Dermis microvascular lymphatic vessel endothelial cell (primary cell): ENCODE measurements at places on chromosomes 5 and 9. TPM values are rescaled to one million over a fixed set of nuclear protein-coding genes. Genes with fewer than 3 reads are reported as not detected.

DNA sequence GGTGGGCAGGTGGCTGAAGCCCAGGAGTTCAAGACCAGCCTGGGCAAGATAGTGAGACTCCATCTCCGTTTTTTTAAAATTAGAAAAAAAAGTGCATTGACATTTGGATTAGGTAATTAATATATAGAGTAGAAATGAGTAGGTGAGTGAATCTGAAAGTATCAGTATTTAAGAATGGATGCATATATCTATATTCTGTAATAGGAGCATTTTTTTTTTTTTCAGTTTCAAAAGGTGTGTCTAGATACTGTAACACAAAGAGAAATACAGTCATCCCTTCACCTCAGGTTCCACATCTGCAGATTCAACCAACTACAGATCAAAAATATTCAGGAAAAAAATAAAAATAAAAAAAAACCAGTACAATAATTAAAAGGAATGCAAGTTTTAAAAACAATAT is 50.8 kb downstream of the RBM27 start:
- DNase-seq, result no peak

DNA sequence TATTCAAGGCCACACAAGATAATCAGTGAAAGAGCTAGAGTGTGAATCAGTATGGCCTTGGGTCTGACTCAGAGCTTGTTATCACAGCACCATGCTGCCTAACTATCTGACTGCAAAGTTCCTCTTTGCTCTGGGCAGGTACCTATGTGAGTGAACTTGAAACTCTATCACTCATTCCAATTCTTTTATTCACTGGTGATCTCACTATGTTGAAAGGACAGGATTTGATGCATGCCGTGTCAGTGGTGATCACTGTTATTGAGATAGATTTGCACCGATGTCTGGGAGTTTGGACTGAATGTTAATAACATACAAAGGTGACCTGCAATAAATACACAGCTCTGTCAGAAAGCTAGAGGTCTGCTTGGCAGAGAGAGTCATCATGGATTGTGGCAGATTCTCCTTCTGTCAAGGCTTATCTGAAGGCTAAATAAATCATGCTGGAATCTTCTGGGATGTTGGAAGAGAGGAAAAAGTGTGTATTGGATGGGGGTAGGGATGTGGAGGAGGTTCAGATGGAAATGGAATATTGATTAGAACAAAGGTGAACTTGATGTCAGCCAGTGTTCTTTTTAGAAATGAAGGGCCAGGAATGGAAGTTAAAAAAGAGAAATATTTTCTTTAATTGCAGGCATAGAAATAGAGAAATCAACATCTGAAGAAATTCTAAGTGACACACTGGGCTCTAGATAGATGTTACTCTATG is 91.8 kb upstream of the TNC start:
- no peak for DNase-seq

DNA sequence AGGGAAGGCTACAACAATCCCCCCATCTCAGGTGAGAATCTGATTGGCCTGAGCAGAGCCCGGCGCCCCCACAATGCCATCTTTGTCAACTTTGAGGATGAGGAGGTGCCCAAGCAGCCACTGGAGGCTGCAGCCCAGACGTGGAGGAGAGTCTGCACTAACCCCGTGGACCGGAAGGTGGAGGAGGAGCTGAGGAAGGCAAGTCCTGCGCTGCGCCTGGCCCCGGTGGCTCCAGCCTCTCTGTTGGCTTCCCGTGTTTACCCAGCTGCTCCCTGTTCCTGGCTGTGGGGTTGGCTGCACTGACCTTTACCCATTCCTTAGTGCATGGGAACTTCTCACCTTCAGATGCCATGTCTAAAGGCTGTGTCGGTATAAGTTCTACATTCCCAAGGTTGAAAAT is 11.0 kb upstream of the CEL start:
- peak; percentile 89 for DNase-seq

Gene NEUROG1
- total RNA-seq, result not detected in 2 replicates

- no peak for DNase-seq
Observed at GRCh38 chr9:127283917-127284497, 19.4 kb downstream of the GARNL3 start.

GRCh38 chr9:16136451-16136850 is 583.6 kb downstream of the CCDC171 start:
- DNase-seq, result no peak

GRCh38 chr5:41290810-41291209 is 77.5 kb upstream of the C6 start:
- no peak for DNase-seq

GRCh38 chr9:108441726-108442125 is 414.1 kb downstream of the ACTL7B start:
- no peak for DNase-seq

DNA sequence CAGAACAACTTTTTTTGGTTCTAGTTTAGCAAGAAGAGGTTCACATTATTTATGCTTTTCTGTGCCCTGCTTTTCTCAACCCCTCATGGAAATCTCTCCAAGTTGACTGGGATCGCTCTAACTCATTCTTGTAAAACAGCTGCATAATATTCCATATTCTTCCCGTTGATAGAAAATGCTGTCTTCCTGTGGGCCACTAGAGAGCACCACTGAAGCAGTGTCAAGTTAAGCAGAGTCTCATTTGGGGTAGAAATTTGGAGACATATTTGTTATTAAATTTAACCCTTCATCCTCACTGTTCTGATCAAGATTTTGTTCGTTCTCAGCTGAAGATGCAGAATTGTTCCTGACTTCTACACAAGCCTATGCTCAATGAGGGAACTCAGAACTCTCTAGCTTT is 140.1 kb downstream of the CEMIP2 start:
- no peak for DNase-seq

GRCh38 chr5:101678481-101679193 is 617.4 kb downstream of the SLCO4C1 start:
- peak; percentile 1 for DNase-seq

Gene TRAF2
- 13.0 and 21.9 TPM in 2 replicates for total RNA-seq

Gene DMRT3
- not detected in 2 replicates for total RNA-seq
